ENCODE measurements at places on chromosomes 7 and 10.

DNA sequence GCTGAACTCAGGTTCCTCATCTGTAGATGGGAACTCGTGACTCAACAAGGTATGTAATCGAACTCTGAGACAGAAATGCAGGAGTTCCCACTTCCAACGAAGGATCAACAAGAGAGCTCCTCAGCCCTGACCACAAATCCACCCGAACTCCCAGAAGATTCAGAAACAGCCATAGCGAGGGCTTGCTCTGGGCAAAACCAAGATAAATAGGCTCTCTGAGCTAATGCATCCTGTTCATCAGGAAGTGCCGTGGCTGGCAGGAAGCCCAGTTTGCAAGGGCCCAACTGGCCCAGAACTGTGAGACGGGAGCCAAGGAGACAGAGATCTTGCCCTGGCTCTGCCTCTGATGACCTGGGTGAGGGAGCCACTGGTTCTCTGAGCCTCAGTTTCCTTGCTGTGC lies 141.7 kb upstream of the PFKP start:
- DNase-seq, result peak; percentile 89

DNA sequence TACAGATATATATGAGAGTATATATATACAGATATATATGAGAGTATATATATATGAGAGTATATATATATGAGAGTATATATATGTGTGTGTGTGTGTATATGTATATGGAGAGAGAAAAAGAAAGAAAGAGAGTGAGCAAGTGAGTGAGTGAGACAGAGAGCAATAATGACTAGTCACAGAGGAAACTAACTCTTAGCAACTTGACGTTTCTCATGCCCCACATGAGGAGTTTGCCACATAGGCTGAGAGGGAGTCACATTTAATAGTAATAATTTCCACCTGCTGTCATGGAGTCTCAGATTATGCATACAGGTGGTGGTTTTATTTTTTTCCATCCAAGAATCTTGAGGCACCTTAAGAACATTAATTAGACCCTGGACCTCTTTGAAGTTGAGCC lies 199.9 kb downstream of the GATA3 start:
- DNase-seq, result no peak

- DNase-seq, result no peak
These were observed 28.5 kb upstream of the TTYH3 start for GRCh38 chr7:2603044-2603965.

DNA sequence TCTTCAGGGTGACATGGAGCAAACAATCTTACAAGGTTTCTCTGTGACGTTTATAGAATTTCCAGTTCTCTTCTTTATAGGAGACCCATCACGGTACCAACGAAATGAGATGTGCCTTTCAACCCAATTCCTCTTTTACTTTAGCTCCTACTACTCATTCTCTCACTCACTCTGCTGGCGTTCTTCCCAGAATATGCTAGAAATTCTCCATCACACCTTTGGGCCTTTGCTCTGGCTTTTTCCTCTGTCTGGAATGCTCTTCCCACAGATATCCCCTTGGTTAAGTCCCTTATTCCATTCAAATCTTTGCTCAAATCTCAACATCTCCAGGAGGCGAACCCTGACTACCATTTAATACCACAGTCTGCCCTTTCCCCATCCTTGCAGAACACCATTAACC lies 39.0 kb downstream of the SEMA3C start:
- no peak for DNase-seq

- DNase-seq, result no peak
These were observed 591.5 kb downstream of the AUTS2 start for GRCh38 chr7:70189776-70190175.

DNA sequence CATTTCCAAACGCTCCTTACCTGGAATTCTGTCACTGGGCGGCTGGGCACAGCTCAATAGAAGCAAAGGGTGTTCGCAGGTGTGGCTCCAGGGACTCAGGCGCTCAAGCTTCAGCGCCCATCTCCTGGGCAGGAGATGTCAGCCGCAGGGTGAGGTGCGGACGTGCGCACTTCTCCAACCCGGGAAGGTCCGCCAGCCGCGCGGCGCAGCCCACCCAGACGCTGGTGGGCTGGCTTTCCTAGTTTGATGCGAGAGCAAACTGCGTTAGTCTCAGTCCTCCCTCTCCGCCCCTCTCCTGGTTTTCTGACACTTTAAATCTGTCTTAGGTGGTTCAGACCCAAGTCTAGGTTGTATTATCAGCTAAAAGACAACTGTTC lies 267 bp downstream of the CALCR start:
- peak; percentile 3 for DNase-seq

GRCh38 chr10:80486785-80487420 lies 32.8 kb downstream of the TSPAN14 start:
- DNase-seq, result no peak

DNA sequence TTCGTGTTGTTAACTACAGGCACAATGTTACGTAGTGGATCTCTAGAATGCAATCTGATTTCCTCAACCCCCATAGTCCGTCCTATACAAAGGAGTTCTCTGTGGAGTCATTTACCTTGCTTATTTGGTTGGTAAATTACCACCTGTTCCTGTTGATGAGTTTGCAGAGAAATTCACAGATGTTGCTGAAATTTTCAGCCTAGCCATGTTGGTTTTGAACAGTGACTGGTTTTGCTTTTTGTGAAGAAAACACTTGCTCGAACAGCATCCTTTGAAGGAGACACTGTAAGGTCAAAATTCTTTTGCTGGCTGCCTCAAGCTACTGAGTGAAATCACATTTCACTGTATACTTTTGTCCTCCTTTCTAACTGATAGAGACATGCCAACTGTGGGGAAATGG lies 15.4 kb upstream of the PRKCQ start:
- DNase-seq, result no peak

DNA sequence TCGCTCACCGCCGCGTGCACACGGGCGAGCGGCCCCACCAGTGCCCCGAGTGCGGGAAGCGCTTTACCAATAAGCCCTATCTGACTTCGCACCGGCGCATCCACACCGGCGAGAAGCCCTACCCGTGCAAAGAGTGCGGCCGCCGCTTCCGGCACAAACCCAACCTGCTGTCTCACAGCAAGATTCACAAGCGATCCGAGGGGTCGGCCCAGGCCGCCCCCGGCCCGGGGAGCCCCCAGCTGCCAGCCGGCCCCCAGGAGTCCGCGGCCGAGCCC lies 3.3 kb downstream of the REPIN1 start:
- no peak for DNase-seq

GRCh38 chr7:150329331-150330120 lies 6.2 kb upstream of the ACTR3C start:
- DNase-seq, result no peak

DNA sequence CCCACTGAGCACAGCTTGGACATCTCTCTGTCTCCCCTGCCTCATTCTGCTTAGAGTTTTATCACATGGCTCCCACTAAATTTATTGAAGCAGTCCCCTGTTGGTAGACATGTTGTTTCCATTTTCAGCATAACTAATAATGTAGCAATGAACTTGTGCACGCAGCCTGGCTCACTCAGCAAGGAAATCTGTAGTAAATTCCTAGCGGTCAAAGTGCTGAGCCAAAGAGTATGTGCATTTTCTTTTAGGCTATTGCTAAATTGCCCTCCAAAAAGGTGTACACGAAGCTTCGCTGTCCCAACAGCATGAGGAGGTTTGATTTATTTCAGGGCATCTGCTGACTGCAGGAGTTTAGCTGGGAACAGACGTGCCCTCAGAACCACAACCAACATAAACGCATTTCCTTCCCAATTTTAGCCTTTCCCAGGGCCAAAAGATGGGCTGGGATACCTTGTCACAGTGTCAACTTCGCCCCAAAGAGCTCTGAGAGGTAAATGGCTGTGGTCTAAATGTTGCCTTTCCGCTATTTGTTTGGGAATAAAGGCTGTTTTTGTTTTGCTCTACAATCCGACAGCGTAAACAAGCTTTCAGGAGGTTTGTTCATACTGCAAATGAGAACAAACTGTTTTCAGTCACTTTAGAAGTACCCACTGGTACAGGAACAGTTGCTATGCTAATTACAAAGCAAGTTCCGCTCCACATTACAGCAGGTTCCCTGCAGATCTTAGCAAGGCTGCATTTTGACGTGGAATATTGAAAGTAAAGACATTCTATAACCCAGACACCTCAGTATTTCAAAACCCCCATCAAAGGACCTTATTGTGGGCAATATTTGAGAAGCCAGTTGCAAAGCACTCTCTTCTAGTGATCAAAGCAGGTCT lies 16.8 kb downstream of the VSIR start:
- no peak for DNase-seq

DNA sequence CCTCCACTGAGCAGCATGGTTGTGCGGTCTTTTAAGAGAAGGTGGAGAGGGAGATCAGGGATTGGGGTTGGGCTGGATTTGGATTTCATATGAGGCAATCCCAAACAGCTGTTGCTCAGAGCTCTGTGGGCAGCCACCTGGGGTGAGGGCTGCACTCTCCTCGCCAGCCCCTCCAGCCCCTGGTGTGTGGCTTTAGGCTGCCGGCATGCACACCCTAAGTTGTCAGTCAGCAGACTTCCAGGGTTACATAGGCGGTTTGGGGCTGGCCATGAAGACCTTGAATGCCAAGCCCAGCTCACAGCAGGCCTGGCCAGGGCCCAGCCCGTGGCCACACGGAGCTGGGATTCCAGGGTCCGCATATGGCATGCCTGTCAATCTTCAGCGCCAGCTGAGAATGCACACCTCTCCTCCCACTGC lies 54.8 kb downstream of the ZMIZ1 start:
- DNase-seq, result no peak

- no peak for DNase-seq
These were observed 228.0 kb downstream of the PRKG1 start for GRCh38 chr10:51302316-51302715.

DNA sequence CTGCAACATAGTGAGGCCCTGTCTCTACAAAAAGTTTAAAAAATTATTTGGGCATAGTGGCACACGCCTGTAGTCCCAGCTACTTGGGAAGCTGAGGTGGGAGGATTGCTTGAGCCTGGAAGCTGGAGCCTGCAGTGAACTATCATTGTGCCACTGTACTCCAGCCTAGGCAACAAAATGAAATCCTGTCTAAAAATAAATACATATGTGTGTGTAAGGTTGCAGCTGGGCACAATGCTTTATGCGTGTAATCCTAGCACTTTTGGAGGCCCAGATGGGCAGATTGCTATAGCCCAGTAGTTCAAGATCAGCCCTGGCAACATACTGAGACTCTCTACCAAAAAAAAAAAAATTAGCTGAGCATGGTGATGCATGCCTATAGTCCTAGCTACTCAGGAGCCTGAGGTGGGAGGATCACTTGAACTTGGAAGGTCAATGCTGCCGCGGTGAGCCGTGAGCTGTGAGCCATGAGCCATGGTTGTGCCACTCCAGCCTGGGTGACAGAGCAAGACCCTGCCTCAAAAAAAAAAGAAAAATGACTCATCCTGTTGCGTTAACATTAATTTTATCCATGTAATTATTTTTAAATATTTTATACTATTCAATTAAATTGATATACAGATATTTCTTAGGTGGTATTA lies 38.3 kb downstream of the CCAR1 start:
- no peak for DNase-seq

DNA sequence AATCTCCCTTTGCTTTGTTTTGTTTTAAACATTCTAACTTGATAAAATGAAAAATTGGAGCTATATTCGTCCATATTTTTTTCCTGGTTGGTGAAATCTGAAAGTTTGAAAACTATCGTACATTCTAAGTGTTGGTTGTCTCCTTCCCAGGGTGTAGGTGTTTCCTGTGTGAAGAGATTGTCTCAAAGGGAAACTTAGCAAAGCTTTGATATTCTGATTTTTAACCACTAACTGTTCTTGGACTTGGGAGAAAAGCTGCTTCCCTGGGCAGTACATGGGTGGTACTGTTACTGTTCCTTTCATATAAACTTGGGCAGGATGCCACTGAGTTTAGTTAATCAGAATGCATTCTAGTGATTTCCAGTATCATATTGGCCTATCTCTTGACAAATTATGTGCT lies 253.5 kb upstream of the LRGUK start:
- no peak for DNase-seq

- DNase-seq, result no peak
These were observed 565.7 kb upstream of the ANKRD30A start for GRCh38 chr10:36559412-36560400.

DNA sequence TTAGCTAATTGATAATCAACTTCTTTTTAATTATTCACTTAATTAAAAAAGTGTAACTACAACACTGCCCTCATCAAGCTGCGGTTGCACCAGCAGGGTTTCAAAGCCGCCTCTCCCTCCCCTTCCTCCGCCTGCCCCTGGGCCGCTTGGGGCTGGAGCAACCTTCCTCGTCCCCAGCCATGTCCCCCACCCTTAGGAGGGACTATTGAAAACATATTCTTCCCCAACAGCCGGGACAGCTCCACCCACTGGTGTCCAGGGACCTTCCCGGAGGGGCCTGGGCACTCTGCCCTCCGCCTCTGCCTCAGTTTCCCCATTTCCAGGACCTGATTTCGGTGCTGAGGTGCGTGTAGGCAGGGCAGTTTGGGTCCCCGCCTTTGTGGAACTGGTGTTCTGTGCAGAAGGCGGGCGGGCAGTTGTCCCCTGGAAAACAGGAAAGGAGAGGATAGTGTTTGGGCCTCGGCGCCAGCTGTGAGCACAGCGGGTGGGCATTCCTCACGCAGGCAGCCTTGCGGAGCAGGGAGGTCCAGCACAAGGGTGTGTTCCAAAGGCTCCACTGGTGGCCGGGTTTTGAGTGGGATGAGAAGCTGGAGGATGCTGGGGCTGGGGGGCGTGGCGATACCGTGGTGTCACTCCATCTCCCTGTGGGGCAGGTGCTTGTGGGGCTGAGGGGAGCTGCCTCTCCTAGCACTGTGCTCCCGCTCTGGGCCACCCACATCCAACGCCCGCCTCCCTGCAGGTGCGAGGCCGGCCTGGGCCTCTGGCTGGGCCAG lies 15.7 kb downstream of the UNCX start:
- DNase-seq, result no peak

DNA sequence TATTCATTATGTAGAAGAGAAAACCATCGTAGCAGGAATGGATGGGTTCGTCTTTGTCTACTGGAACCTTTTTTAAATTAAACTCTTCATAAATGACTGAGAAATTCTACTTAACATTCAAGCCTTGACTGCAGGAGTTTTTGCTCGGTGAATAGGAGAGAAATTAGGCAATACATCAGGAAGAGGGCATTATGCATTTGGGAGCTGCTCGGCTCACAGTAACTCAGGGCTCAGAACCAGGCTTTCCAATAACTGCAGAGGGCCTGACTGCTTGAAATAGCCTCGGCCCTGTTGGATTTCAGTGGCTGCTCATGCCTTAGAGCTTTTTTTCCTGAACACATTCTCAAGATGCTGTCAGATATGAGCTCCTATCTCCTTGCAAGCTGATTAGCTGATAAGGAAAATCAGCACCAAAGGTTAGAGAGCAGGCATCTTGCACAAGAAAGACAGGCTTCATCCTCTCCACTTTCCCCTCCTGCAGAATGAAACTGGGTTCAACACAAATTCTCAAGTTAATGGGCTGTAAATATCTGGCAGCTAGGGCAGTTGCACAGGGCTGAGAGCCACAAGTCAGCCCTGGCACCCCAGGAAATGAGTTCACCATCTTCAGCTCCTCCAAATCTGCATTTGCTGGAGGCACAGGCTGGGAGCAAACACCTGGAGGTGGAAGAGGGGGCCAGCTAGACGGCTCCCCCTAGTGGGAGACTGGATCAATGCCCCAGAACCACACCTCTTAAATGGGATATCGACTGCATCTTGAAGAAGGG lies 24.3 kb downstream of the TECTB start:
- DNase-seq, result peak; percentile 41

GRCh38 chr7:106121189-106121810 lies 9.2 kb upstream of the SYPL1 start:
- DNase-seq, result no peak

Measured in A673 (cell line).